ENCODE measurements at places on chromosomes 4 and X.
A peak's percentile ranks its signal among the peaks of the same experiment; 100 is the strongest.

GRCh38 chr4:1550122-1551070 lies 133.7 kb downstream of the FAM53A start:
- no peak for DNase-seq

- peak; percentile 26 for DNase-seq
Measured at GRCh38 chr4:186725469-186726425, 2.1 kb upstream of the FAT1 start.

- DNase-seq: no peak
Measured at GRCh38 chr4:94722270-94722669, 35.5 kb upstream of the BMPR1B start.

DNA sequence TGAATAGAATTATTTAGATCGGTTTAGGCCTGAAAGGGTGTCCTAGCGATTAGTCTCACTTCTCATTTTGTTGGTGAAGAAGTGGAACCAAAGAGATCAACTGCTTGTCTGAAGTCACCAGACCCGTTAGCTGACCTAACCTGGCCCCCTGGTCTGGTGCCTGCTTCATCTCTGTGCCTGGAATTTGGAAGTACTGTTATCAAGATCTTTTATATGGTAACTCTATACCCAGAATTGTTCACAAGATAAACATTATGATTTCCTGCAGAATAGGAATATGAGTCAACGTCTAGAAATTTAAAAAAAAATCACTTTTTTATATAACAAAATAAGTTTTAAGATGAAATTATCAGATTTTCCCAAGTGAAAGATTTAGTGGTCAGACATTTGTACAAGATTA lies 37.2 kb downstream of the LRP2BP start:
- DNase-seq: no peak

DNA sequence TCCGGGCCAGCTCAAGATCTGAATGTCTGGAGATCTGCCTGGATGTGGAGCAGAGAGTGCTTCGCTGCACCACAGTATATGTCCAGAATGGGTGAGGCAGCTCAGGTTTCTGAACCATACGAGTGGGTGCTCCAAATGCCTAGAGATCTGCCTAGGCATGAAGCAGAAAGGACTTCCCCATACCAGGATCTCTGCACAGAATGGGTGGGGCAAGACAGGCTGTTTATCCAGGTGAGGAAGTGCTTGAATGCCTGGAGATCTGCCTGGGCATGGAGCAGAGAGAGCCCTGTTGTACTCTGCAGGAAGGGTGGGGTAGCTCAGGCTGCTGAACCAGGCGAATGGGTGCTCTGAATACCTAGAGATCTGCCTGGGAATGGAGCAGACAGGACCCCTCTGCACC lies 45.4 kb upstream of the MAGEC2 start:
- DNase-seq: no peak

DNA sequence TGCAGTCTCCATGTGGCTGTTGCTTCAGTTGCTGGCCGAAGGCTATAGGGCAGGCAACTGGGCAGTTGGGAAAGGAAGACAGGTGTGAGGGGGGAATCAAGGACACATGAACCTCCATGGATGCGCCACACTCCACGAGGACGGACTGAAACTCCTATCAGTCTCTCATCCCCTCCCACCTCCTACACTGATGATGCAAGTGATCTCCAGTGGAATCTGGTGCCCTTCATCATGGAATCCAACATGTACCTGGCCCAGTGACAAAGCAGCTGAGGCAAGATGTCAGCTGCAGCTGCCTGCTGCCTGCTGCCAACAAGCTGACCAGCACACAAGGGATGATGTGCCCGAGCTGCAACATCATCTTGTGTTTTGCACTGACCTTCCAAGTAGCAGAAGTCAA lies 26.0 kb upstream of the MGST2 start:
- no peak for DNase-seq

DNA sequence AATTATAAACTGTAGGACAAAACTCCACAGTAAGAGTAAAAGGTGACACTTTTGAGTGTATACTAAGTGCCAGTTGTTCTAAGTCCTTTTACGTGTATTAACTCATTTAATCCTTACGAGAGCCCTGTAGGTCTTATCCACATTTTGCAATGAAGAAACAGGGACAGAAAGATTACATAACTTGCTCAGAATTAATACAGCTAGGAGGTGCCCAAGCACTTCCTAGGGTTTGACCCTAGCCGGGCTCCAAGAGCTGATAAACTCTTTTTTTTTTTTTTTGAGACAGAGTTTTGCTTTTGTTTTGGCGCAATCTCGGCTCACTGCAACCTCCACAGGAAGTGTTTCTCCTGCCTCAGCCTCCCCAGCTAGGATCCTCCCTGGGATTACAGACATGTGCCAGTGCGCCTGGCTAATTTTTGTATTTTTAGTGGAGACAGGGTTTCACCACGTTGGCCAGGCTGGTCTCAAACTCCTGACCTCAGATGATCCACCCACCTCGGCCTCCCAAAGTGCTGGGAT lies 110.4 kb downstream of the UBE2K start:
- DNase-seq: no peak

GRCh38 chr4:2486981-2487380 lies 18.1 kb downstream of the RNF4 start:
- DNase-seq: no peak

Measured in stimulated activated naive CD8-positive, alpha-beta T cell treated with anti-CD3 and anti-CD28 coated beads, Interleukin-15, amount 100 ng/mL, for 72 hours (primary cell).